ENCODE measurements at places on chromosomes 5 and 9.

GRCh38 chr9:34644766-34645314 is 1.6 kb upstream of the GALT start:
- no peak for DNase-seq

DNA sequence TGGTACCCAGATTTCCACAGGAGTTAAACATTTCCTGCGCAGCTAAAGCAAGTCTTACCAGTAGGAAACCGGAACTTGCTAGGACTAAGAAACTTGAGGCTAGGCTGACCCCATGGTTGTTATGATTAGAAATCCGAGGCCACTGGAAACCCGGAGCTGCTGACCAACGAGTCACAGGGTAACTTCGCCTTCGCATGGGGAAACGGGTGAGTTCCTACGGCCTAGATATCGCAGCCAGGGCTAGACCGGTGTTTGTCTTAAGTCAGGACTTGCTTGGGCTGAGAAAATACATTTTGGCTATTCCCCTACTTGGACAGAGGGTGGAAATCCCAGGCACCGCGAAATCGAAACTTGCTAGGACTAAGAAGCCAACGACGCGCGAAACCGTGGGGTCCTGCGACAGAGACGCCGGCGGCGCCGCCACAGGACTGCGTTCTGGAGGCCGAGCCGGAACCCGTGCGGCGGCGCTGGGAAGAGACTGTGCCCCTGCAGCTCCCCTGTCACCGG is 1.6 kb upstream of the ANXA2R start:
- DNase-seq, result no peak

- no peak for DNase-seq
Measured at GRCh38 chr5:79976759-79977515, 14.1 kb downstream of the MTX3 start.

DNA sequence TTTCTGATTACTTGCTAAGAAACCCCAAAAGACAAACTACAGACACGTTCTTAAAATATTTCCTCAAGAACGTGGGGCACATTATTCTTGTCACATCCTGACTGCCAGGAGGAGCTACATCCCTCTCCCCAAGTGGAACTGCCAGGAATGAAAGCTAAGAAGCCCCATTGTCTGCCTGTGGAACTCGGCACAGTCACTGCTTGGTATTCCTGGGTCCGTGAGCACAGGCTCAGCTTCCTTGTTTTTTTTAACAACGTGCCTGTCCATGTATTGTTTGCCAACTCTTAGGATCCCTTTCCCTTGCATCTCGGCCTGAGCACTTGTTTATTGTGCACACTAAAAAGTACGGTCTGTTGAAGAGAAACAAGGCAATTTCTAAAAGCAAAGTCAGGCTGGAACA is 47.0 kb upstream of the SELENOP start:
- DNase-seq, result no peak

Measured in fibroblast of skin of left biceps (primary cell).